Heart right ventricle (tissue), 16 donors: ENCODE measurements at places on chromosomes 6 and 20. TPM values are rescaled to one million over a fixed set of nuclear protein-coding genes. Genes with fewer than 3 reads are reported as not detected.

DNA sequence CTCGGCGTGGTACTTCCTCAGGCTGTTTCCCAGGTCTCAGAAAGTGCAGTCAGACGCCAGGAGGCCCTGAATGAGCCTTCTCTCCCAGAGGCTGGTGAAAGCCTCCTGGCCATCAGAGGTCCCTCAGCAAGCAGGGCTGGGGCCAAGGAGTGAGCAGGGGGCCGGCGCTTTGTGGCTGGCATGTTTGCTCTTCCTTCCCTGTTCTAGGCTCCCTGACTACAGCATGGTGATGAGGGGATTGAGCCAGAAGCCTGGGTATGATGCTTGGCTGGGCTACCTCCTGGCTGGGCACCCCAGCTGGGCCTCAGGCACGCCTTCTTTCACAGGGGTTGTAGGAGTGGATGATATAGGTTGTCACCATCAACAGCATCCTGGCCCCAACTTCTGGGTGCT lies 11.7 kb upstream of the DNAJC5 start:
- no peak for DNase-seq

- DNase-seq = no peak
These were observed 209.5 kb downstream of the KIF16B start for GRCh38 chr20:16363506-16364319.

- no peak for DNase-seq
These were observed 41.5 kb downstream of the ELMO2 start for GRCh38 chr20:46364670-46365486.

- DNase-seq = no peak
These were observed 53.1 kb upstream of the VSX1 start for GRCh38 chr20:25135031-25135430.

Gene CD83
- 2.3 TPM for total RNA-seq

Gene ME1
- total RNA-seq = 25.5 TPM

Gene TCF15
- total RNA-seq = 8.4 TPM

Gene SDC4
- 136 TPM for total RNA-seq

Gene GJA1
- 278 TPM for total RNA-seq
